ENCODE measurements at places on chromosomes 12 and 14. TPM values are rescaled to one million over a fixed set of nuclear protein-coding genes. Genes with fewer than 3 reads are reported as not detected.

Gene MSRB3
- total RNA-seq = 10.3 TPM

Gene TSPAN11
- total RNA-seq = 1.4 TPM

Gene AP5M1
- total RNA-seq = 40.5 TPM

Gene HOTAIR
- not detected for total RNA-seq

Gene SLCO1B1
- total RNA-seq = not detected

Gene TPPP2
- total RNA-seq = not detected

GRCh38 chr14:101628975-101629374 is 67.7 kb downstream of the DIO3 start:
- DNase-seq = no peak

DNA sequence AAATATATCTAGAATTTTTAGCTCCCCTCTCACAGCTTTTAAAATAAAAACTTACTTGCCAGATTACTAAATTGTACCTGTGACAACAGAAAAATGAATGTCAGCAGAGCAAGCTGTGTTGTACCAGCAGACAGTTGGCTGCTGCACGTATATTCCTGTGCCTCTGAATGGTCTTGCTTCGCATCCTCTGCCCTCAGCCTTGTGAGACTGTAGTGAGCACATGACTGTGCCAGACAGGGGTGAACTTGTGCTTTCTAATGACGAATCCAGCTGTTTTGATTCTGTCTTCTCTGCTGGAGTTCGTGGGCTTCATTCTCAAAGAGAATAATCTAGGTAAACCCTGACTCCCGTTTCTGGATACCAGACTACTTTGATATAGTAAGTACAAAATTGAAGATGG is 58.3 kb upstream of the FRMD6 start:
- peak; percentile 41 for DNase-seq

DNA sequence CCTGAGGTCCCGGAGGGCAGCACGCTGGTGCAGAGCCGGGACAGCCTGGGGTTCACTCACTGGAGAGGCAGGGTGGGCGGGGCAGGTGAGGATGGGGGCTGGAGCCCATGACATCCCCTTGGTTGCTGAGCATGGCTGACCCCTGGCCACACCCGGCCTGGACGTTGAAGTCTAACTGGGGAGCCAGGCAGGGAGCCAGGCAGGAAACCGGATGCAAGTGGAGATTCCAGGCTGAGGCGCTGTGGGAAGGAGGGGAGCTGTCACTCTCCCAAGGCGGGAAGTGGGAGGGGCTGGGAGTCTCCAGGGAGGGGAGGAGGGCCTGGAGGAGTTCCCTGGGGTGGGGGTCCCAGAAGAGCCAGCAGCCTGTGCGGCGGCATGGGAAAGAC is 7.7 kb upstream of the INF2 start:
- peak; percentile 91 for DNase-seq

GRCh38 chr12:124967016-124967739 is 21.8 kb downstream of the DHX37 start:
- no peak for DNase-seq

DNA sequence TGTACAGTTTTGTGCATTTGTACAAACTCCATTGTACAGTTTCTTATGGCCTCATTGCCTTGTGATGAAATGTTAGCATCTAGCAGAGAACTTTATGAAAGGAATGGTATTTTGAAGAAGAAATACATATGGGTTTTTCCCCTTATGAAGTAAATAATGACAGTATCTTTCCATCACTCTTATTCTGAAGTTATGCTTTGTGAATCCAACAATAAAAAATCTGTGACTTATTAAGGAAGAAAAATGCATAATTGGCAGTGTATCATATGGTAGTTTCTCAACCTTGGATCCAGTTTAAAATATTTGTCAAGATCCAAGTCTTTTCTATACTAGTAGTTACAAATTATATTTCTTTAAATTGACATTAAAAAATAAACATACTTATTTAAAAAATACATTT is 859.1 kb upstream of the FLRT2 start:
- no peak for DNase-seq

DNA sequence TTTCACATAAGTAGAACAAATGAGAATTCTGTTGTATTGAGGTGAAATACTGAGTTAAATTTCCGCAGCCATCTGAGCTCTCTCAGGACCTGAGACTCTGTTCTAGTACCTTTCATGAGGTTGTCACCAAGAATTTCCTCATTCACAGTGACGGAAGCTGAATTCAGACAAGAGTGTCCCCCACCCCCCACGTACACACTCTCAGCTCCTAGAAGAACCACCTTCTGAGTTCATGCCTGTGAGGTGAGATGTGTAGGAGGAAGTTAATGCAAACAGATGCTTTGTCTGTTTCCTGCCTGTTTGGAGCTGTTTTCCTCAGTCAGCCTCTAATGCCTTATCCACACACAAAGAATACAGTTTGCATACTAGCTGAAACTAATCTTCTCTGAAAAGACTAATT is 18.2 kb downstream of the BICDL1 start:
- no peak for DNase-seq

DNA sequence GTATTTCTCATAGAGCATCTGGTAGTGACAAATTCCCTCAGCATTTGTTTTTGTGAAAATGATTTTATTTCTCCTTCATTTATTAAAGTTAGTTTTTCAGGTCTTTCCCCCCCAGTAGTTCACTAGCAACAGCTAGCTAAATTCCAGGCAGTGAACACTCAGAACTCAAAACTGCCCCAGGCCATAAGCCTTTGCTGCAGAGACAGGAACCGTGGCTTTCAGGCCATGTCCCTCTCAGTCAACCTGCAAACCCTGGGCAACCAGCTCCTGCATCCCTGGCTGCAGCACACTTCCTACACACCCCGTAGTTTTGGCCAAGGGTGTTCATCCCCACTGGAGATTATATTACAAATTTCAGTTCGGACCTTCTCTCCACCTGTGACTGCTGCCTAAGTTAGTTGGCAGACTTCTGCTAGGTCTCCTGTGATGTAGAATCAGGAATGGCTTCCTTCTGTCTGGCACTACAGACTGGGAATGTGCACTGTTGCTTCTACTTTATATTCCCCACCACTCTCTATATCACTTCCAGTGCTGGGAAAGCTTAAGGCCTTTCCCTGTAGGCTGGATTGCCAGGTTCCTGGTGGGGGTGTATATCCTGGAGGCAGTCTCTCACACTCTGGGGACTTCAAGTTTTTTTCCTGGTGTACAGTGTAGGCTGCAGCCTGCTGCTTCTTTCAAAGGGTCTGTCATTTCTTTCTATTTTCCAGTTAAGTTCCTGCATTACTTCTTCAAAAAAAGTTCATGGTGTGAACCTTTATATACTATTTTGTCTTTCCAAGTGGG is 924.4 kb upstream of the LRFN5 start:
- DNase-seq = no peak

Data from adrenal gland (tissue), 19 donors.